Right cardiac atrium (tissue), 5 donors: ENCODE measurements at places on chromosomes 6 and 20. TPM values are rescaled to one million over a fixed set of nuclear protein-coding genes. Genes with fewer than 3 reads are reported as not detected.

The SLC22A23 gene
- 6.4 TPM for total RNA-seq

The CYP24A1 gene
- not detected for total RNA-seq

The HLA-DOA gene
- 1.6 TPM for total RNA-seq

The MRAP2 gene
- 0.37 TPM for total RNA-seq

The PDRG1 gene
- total RNA-seq: 8.5 TPM

The BTBD3 gene
- total RNA-seq: 26.4 TPM

The TINAG gene
- total RNA-seq: 0.26 TPM

The ZSCAN23 gene
- total RNA-seq: 1.9 TPM

The CCN2 gene
- 65.3 TPM for total RNA-seq

The FAM83B gene
- total RNA-seq: 7.5 TPM

The THBD gene
- 48.1 TPM for total RNA-seq

The AKAP12 gene
- total RNA-seq: 30.5 TPM

The HSPA12B gene
- 6.1 TPM for total RNA-seq

The ESR1 gene
- total RNA-seq: 1.6 TPM

The SLC17A2 gene
- not detected for total RNA-seq

The FOXQ1 gene
- total RNA-seq: not detected

The PTCRA gene
- not detected for total RNA-seq
